Pancreas (tissue), 10 donors: ENCODE measurements at places on chromosomes 6 and 20. TPM values are rescaled to one million over a fixed set of nuclear protein-coding genes. Genes with fewer than 3 reads are reported as not detected.

DNA sequence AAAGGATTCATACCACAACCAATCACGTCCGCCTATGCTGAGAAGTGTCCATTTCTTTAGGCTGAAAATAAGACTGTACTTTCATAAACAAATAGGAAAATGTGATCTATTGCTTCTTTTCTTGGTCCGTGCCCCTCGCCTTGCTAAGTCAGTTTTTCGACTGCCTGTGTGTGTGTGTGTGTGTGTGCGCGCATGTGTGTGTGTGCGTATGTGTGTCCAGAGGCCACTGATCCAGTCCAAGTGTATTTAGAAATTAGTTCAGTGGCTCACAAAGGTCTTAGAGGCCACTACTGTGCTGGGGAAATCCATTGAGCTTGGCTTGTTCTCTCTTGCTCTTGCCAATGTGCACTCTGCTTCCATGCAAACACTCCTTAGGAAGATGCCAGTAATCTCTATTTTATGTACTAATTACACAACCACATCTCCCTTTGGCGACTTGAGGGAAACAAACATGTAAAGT lies 50.5 kb downstream of the SLC22A23 start:
- peaks cover 24% of the 10 kb centered on the region for H3K4me1 ChIP-seq
- H3K4me3 ChIP-seq = no peak overlapping the region
- H3K27ac ChIP-seq = peak overlapping the region; percentile 48

GRCh38 chr6:148379966-148380713 lies 37.5 kb downstream of the SASH1 start:
- H3K27me3 ChIP-seq = no peaks in the 10 kb centered on the region
- no peaks in the 10 kb centered on the region for H3K4me1 ChIP-seq
- no peak overlapping the region for H3K27ac ChIP-seq
- H3K36me3 ChIP-seq = no peaks in the 10 kb centered on the region
- H3K4me3 ChIP-seq = no peak overlapping the region

GRCh38 chr20:35326021-35326739 lies 34.0 kb upstream of the FAM83C start:
- H3K27me3 ChIP-seq = no peaks in the 10 kb centered on the region
- no peak for DNase-seq
- no peak overlapping the region for H3K4me3 ChIP-seq
- H3K27ac ChIP-seq = no peak overlapping the region

GRCh38 chr20:63542031-63542559 lies 4.9 kb upstream of the PTK6 start:
- no peak overlapping the region for H3K27ac ChIP-seq
- no peak overlapping the region for H3K4me3 ChIP-seq
- no peaks in the 10 kb centered on the region for H3K36me3 ChIP-seq
- H3K27me3 ChIP-seq = no peaks in the 10 kb centered on the region
- DNase-seq = no peak

DNA sequence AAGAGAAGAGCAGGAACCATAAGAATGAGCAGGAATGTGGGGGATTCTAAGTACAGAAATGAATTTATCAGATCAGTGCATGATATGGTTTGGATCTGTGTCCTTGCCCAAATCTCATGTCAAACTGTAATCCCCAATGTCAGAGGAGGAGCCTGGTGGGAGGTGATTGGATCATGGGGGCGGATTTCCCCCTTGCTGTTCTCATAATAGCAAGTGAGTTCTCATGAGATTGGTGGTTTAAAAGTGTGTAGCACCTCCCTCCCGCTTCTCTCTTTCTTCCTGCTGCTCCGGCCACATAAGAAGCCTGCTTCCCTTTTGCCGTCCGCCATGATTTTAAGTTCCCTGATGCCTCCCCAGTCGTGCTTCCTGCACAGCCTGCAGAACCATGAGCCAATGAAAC lies 49.2 kb downstream of the KHDC1L start:
- H3K4me1 ChIP-seq = no peaks in the 10 kb centered on the region
- H3K36me3 ChIP-seq = no peaks in the 10 kb centered on the region
- no peak for DNase-seq
- H3K4me3 ChIP-seq = no peak overlapping the region
- H3K27ac ChIP-seq = no peak overlapping the region

DNA sequence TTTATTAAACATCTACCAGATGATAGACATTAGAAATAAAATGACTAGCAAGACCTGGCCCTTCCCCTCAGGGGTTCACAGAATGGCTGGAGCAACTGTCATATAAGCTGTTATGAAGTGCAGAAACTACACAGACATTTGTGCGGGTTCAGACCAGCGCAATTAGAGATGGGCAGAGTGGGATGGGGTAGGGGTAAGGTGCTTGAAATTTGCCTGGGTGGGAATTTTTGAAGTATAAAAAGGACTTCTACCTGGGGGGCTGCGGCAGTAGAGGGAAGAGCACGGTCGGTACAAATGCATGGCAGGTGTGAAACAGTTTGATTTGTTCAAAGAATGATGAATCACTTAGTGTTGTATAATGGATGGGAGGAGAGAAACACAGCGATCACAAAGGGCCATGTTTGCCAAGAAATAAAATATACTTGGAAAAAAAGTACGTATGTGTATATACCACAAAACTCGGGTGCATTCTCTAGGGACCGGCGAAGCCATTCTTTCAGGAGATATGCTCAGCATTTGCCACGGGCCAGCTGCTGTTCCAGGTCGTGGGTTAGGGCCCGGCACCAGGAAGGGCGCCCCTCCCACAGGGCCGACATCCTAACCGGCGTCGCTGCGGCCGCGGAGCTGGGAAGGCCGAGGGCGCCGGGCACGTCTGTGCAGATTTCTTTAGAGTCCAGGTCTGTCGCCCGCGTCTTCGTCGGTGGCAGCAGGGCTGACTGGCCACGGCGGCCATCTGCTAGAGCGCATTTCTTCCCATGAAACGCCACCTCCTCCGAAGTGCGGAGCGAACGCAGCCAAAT lies 809 bp upstream of the NOL7 start:
- peak overlapping the region; percentile 73 for H3K27ac ChIP-seq
- H3K4me3 ChIP-seq = peak overlapping the region; percentile 75
- peaks cover 14% of the 10 kb centered on the region for H3K4me1 ChIP-seq
- H3K36me3 ChIP-seq = peaks cover 7% of the 10 kb centered on the region
- peak; percentile 57 for DNase-seq

- H3K4me1 ChIP-seq = no peaks in the 10 kb centered on the region
- no peak overlapping the region for H3K4me3 ChIP-seq
- no peaks in the 10 kb centered on the region for H3K36me3 ChIP-seq
- H3K27me3 ChIP-seq = no peaks in the 10 kb centered on the region
- DNase-seq = no peak
Observed at GRCh38 chr6:148466158-148466557, 123.5 kb downstream of the SASH1 start.

DNA sequence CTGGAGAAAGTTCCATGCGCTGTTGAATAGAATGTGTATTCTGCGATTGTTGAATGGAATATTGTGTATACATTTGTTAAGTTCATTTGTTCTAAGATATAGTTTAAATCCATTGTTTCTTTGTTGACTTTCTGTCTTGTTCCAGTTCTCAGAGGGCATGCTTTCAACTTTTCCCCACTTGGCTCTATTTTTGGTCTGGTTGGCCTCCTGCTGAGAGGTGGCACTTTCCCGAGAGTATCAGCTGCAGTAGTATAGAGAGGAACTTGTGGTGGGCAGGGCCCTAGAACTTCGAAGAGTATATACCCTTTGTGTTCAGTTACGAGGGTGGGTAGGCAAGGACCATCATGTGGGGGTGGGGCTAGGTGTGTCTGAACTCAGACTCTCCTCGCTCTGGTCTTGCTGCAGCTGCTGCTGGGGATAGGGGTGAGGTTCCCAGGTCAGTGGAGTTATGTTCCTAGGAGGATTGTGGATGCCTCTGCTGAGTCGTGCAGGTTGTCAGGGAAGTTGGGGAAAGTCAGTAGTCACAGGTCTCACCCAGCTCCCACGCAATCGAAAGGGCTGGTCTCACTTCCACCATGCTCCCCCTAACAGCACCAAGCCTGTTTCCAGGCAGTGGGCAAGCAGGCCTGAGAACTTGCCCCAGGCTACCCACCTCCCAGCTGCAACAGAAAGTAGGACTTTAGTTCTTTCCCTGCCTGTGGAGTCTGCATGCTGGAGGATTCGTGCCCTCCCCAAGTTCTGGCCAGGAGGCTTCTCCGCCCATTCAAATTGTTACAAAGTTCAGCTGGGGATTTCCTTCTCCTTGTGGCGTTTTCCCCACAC lies 118.9 kb upstream of the SSTR4 start:
- no peak for DNase-seq
- no peaks in the 10 kb centered on the region for H3K36me3 ChIP-seq
- H3K27ac ChIP-seq = no peak overlapping the region
- no peaks in the 10 kb centered on the region for H3K4me1 ChIP-seq
- no peaks in the 10 kb centered on the region for H3K27me3 ChIP-seq
- H3K4me3 ChIP-seq = no peak overlapping the region

GRCh38 chr6:42009844-42010184 lies 40.5 kb upstream of the TAF8 start:
- DNase-seq = no peak
- H3K4me3 ChIP-seq = no peak overlapping the region
- H3K36me3 ChIP-seq = no peaks in the 10 kb centered on the region
- no peaks in the 10 kb centered on the region for H3K4me1 ChIP-seq
- H3K27ac ChIP-seq = no peak overlapping the region

- H3K4me3 ChIP-seq = no peak overlapping the region
- no peaks in the 10 kb centered on the region for H3K4me1 ChIP-seq
- no peaks in the 10 kb centered on the region for H3K27me3 ChIP-seq
Observed at GRCh38 chr6:26164120-26164505, 76.9 kb downstream of the HFE start.

DNA sequence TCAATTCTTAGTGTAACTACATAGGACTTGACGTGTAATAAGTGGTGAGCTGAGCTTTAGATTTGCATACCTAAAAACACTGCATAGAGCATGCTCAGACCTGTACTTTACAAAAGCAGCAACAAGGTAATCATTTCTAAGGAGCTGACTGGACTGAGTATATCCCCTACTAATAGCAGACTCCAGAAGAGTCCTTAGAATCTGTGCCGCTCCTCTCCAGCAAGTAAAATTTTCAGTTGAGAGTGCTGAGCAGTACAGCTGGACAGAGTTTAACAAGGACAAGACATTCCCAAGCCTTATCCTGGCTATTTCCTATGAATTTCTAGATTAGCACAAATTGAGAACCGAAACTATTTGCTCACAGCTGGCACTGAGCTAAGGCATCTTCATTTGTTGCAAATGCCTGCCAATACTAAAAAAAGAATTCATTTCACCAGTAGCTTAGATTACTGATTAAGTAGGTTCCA lies 26.1 kb upstream of the KLHL31 start:
- H3K27me3 ChIP-seq = no peaks in the 10 kb centered on the region
- no peak overlapping the region for H3K4me3 ChIP-seq
- H3K4me1 ChIP-seq = no peaks in the 10 kb centered on the region
- no peak for DNase-seq
- H3K27ac ChIP-seq = no peak overlapping the region

GRCh38 chr20:35446356-35447078 lies 8.5 kb upstream of the GDF5 start:
- H3K27me3 ChIP-seq = no peaks in the 10 kb centered on the region
- DNase-seq = no peak
- no peak overlapping the region for H3K27ac ChIP-seq
- peak overlapping the region; percentile 38 for H3K4me3 ChIP-seq
- H3K36me3 ChIP-seq = no peaks in the 10 kb centered on the region

The MMP24 gene
- 2.0 TPM for total RNA-seq

The TBPL1 gene
- total RNA-seq = 8.4 TPM

The CD83 gene
- total RNA-seq = 1.6 TPM

The BPIFA1 gene
- total RNA-seq = not detected

The ARMC12 gene
- total RNA-seq = 0.54 TPM
